ENCODE measurements at places on chromosomes 5 and 9. TPM values are rescaled to one million over a fixed set of nuclear protein-coding genes. Genes with fewer than 3 reads are reported as not detected.

The INSL4 gene
- not detected for polyA plus RNA-seq

The TIMD4 gene
- 0.64 TPM for polyA plus RNA-seq

The CCDC127 gene
- 18.9 TPM for polyA plus RNA-seq

The EFNA5 gene
- polyA plus RNA-seq: 28.2 TPM

The SLC45A2 gene
- polyA plus RNA-seq: 0.54 TPM

The ADAMTS6 gene
- polyA plus RNA-seq: 3.2 TPM

The ARHGEF28 gene
- 70.9 TPM for polyA plus RNA-seq

The SOHLH1 gene
- not detected for polyA plus RNA-seq

The HAVCR2 gene
- polyA plus RNA-seq: 13.9 TPM

The PCDHB2 gene
- polyA plus RNA-seq: 11.5 TPM

The CDH9 gene
- 9.0 TPM for polyA plus RNA-seq

DNA sequence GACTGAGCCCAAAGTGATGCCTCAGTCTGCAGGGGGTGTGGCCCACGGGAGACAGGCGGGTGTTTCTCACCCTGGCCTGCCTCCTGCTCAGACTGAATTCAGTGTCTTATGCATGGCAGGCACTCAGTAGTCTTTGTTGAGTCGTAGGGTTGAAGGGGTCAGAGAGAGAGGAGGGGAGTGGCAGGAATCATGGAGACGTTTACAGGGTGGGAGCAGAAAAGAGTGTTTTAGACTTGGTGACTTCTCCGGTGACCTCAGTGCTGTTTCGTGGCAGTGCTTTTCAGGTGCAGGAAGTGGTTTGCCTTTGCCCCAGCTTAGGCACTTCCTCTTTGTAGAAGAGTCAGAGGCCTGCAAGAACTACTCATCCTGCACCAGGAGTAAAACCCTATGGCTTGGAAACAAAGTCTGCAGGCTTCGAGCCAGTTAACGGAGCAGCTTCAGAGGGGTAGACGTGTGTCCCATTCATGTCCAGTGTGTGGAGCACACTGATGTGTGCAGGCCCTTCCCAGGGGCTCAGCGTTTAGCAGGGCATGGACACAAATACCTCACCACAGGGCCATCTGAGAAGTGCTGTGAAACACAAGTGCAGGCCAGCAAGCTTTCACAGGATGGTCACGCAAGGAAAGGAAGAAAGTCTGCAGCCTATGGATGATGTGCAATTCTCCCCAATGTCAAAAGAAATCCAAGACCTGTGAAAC is 24.5 kb upstream of the SEMA4D start:
- no peak for DNase-seq

DNA sequence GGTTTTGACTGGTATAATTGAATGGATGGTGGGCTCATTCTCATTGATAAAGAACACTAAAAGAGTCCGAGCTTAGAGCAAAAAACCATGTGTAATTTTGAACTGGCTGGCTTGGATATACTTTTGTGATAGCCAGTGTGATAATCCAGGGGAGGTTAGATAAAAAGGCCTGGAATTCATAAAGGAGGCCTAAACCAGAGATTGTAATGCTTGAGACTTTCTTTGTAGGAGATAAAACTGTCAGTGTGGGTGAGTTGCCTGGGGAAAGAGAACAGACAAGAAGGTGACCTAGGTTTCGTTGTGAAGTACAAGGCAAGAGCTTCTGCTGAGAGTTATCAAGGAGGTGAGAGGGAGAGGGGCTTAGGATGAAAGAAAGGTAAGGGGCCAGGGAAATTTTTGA is 17.0 kb upstream of the NMUR2 start:
- DNase-seq: no peak

GRCh38 chr9:127855522-127855921 is 1.1 kb upstream of the ENG start:
- DNase-seq: no peak

DNA sequence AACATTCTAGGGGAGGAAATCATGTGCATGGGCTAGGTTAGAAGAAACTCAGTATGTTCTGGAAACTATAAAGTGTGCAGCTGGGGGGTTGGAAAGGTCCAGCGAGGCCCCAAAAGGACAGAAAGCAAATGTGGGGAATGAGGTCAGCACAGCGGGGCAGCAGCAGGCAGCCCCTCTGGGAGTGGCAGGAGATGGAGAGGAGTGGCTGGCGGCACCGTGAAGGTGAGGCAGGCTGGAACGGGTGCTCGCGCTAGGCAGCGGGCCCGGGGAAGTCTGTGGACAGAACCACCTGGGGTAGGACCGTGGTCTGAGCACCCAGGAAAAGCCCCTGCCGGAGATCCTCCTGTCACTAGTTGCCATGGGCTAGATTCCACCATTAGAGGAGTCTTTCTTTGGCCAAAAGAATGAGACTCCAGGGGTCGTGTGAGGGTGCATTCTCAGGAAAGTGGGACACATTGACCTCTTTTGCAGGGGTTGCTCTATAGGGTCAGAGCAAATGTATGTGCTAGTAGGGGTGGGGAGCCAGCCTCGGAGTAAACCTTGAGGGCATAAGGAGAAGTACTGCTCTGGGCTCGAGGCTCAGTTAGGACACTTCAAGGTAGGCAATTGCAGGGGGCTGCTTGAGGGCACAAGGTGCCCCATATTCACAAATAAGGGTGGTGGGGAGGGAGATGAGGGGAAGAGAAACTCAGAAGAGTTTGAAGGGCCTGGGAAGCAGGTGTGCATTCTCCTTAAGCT is 61.2 kb downstream of the IL6ST start:
- no peak for DNase-seq

- DNase-seq: peak; percentile 18
These were observed 94.9 kb downstream of the DENND1A start for GRCh38 chr9:123834889-123835562.

- no peak for DNase-seq
These were observed 701 bp downstream of the PARP8 start for GRCh38 chr5:50667023-50667652.

- peak; percentile 54 for DNase-seq
These were observed 118.0 kb downstream of the ESM1 start for GRCh38 chr5:54867310-54867944.

DNA sequence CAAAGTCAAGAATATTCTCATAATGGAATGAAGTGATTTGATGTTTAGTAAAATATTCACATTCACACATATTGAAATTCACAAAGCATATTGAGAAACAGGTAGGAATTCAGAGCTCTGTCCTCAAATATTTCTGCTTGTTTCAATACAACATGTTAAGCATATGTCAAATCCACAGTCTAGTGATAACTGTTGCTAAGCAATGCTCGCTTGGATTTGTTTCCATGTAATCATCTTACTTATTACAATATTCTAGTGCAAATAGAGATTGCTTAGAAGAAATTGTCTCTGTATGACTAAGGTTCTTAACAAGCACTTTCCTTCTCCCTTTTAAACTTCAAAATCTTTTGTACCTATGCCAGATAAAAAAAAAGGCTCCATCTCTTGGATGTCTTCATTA is 995.7 kb downstream of the CDH18 start:
- no peak for DNase-seq

GRCh38 chr5:108884736-108885135 is 137.0 kb downstream of the FER start:
- DNase-seq: no peak

DNA sequence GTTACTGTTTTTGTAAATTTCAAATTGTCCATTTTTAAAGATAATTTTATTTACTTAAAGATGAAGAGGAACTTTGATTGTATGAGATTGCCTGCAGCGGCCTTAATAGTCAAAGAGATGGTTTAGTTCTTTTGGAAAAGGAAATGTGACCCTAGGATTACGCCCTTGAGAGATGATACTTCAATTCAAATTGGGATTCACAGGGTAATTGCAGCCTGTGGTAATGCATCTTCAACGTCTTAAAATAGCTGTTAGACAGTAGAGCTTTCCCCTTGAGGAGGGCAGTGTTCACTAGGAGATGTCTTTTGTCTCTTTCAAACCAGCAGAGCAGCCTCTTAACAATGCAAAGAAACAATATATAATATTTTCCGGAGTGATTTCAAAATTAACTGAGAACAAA is 127.1 kb downstream of the TAF11L14 start:
- no peak for DNase-seq

- DNase-seq: no peak
These were observed 79.7 kb downstream of the CDH6 start for GRCh38 chr5:31273161-31273560.

GRCh38 chr5:30104872-30105596 is 1088.5 kb upstream of the CDH6 start:
- no peak for DNase-seq

GRCh38 chr9:17222932-17223331 is 88.1 kb downstream of the CNTLN start:
- no peak for DNase-seq

DNA sequence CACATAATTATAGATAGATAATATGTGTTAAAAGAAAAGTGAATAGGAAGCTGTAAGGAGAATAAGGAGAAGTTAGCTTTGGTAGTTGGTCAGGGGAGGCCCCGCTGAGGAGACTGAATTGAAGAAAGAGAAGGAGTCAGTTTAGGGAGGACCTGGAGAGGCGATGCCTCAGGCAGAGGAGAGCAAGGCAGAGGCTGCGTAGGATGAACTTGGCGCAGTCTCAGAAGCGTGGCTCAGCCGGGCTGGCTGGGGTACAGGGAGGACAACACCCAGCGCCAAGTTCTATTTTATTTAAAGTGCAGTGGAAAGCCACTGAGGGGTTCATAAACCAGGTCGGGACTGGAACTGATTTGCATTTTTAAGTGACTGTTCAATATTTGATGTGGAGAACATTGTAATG is 68.5 kb downstream of the PTCD2 start:
- no peak for DNase-seq

DNA sequence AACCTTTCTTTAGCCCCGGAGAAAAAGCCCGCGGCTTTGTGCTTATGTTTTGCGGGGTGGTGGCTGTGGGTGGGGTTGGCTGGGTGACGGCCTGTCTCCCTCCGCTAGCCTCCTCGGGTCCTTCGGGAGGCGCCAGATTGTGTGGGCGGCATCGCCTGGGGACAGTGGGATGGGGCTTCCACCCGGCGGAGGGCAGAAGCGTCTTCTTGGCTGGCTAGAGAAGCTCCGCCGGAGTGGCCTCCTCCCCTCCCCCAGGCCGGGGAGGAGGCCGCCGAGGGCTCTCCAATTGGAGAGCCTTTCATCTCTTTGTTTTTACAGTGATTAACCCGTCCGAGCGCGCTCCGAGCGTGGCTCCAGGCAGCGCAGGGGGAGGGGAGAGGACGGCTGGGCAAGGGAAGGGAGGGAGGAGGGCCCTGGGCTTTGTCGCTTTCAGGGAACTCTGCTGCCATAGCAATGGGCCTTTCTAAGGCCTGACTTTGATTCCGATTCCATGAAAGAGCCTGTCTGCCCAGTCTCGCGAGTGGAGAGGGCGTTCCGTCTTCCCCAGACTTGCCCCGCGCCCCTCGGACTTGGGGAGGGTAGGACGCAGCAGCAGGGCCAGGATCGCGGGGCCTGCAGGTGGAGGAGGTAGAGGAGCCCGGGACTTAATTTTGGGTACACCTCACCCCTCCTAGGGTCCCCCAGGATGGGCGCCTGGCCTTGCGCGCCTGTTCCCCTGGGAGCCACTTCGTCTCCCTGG is 36.7 kb upstream of the TIFAB start:
- DNase-seq: peak; percentile 53

- DNase-seq: no peak
These were observed 235.2 kb downstream of the PLK2 start for GRCh38 chr5:58224661-58225060.

GRCh38 chr5:658103-658502 is 35.0 kb downstream of the TPPP start:
- no peak for DNase-seq

GRCh38 chr5:135441350-135441831 is 5.8 kb downstream of the DCANP1 start:
- DNase-seq: peak; percentile 26

DNA sequence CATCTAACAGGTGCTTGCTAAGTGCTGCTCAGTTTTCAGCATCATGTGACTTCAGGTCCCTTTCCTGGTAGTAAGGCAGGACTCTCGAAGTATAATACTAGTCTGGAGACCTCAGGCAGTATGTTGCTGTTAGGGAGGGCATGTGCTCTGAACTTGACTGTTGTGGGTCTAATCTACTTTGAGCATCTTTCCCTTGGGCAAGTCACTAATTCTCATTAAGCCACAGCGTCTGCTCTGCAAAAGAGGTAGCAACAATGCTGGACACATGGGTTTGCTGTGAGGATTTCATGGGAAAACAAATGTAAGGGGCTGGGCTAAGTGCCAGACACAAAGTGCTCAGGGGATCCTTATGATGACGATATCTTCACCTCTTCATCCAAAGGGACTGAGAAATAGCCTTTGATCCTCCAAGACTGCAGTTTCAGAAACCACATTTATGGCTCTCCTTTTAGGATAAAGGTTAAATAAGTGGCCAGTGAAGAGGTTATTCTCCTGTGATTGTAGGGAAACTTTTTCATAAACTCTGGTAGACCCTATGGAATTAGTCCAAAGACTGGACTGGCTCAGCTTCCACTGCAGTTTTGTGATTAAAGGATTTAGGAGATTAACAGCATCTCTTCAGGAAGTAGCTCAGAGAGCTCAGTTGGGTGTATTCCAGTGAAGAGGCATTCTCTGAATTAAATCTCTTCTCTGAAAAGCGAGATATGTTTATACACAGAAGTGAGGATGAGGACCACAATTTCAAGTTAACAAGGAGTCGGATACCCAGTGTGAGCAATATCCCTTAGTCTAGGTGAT is 216.6 kb downstream of the SGCD start:
- DNase-seq: no peak

GRCh38 chr5:170075696-170076095 is 30.0 kb upstream of the FOXI1 start:
- no peak for DNase-seq

GRCh38 chr9:131584858-131585257 is 39.5 kb downstream of the PRRT1B start:
- DNase-seq: no peak

DNA sequence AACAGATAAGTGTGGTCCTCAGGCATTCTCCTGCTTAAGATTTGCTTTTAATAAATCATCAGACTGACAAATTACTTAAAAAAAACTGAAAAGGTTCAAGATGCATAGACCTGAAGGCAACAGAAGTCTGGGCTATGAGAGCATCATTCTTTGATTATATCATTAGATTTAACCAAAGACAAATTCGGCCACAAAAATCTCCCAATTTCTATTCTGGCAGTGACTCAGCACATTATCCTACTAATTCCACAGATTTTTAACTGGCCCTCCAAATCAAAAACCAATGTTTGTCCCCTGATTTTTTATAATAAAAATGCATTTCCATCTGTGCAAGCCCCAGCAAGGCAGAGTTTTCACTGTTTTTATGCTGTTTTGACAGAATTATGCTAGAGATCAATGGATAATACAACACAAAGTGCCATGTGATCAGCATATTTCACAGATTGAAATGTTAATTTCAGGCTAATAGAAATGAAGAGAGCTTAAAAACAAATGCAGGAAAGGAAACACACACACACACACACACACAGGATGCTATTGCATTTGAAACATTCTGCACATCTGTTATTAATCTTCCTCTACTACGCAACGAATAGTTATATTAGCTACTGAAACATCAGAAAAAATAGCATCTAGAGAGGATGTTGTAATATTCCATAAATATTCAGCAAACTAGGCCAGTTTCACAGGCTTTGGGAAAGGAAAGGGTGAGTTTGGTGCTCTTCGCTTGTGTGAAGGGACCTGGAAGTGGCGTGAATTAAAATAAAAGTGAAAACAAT is 177.6 kb upstream of the ST8SIA4 start:
- DNase-seq: no peak

Data from renal cortex interstitium (tissue), 15 donors.